Stimulated activated CD8-positive, alpha-beta memory T cell treated with anti-CD3 and anti-CD28 coated beads, Interleukin-12 subunit alpha, Interleukin-12 subunit beta, amount 100 ng/mL, for 1 hour (primary cell): ENCODE measurements at places on chromosomes 2 and 18.

DNA sequence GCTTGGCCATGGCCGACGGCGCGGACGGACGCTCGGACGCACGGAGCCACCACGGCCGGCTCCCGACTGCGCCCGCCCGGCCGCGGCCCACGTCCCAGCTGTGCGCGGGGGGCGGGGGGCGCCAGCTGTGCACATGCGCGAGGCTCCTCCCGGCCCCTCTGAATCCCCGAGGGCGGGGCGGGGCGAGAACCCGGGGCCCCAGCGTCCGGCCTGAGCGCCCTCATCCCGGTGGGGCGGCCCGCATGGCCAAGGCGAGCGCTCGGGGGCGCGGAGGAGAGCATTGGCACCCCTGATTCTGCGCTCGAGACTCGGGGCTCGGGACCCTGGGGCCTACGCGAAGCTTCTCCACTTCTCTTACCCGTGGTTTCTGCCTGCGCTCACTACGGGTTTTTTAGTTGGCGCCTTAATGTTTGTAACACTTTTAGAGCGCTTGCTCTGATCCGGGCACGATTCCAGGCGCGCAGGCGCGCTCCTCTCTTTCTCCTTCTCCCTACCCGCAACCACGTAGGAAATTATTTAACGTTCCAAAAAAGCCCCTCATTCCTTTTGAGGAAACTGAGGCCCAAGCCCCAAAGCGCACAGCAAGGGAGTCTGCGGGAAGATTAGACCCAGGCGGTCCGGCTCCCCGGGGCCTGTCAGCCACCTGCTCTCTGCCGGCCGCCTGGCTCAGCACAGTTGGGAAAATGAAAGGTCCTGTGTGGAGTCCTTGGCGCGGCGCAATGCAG is at the start of gene PXDN:
Gene PXDN (minus strand): TSS at position 70 of the 725 bp plus-strand sequence. CDS start 60 bp downstream, at position 10.
- no peak for DNase-seq

DNA sequence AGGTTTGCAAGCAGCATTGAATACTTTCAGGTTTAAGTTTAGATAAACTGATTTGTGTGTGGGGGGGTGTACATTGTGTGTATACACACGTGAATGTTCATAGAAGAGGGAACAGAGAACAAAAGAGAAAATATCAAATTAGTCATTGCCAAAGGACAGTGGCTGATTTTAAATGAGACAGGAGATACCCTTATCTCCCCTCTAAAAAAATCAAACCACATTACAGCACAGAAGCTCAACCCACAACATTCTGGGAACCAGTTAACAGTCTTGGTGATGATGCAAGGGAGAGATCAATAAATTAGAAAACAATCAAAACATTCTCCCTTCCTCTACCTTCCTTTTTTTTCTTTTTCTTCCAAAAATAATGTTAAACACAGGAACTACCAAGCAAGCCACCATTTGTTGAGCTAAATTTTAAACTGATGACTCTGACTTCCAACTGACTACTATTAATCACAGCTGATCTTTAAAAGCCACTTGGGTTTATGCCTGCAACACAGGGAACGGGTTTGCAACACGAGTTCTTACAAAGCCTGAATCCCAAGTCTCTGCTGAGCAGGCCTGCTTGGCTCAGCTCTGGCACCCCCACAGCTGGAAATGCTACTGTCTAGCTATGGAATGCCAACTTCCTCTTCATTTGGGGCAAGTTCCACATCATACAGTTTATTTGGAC is 119.2 kb upstream of the ACVR1C start:
- DNase-seq, result no peak

GRCh38 chr2:61158356-61158955 is 3.5 kb upstream of the C2orf74 start:
- DNase-seq, result no peak

DNA sequence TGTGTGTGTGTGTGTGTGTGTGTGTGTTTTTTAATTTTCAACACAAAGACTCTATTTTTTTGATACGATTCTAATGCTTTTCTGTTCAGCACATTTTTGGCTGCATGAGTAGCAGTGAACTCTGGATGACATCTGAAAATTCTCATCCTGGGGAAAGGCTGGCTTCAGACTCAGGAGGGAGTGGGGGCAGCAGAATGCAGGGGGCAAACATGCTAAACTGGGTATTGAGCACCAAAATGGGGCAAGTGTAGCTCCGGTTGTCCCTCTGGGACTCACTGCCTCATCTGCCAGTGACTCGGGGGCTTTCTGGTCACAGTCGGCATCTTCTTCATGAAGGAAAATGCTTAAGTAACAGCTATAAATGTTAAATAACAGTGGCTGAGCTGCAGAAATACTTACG is 116.8 kb upstream of the PID1 start:
- DNase-seq, result no peak

DNA sequence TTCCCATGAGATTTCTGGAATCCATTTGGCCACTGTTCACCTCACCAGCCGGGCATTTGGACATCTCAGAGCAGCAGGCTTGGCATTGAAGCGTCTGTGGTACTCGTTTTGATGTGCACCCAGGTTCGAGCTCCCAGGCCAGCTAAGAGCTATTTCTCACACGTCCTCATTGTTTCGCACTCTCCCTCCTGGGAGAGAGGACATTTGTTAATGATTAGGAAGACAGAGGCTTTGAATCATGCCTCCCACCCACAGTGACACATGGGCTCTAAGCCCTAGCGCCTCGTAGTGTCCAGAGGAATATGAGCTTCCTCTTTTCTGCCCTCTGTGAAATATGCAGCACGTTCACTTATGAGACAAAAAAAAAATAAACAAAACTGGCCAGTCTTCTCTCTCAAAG is 361.8 kb downstream of the RND3 start:
- no peak for DNase-seq

DNA sequence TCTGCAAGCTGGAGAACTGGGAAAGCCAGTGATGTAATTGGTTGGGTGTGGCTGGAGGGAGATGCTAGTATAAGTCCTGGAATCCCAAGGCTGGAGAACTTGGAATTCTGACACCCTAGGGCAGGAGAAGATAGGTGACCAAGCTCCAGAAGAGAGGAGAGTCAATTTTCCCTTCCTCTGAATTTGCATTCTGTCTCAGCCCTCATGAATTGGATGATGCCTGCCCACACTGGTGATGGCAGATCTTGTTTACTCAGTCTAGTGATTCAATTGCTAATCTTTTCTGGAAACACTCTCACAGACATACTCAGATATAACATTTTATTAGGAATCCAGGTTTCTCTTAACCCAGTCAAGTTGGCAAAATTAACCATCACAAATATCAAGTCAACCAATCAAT is 287.2 kb downstream of the RDH14 start:
- no peak for DNase-seq

DNA sequence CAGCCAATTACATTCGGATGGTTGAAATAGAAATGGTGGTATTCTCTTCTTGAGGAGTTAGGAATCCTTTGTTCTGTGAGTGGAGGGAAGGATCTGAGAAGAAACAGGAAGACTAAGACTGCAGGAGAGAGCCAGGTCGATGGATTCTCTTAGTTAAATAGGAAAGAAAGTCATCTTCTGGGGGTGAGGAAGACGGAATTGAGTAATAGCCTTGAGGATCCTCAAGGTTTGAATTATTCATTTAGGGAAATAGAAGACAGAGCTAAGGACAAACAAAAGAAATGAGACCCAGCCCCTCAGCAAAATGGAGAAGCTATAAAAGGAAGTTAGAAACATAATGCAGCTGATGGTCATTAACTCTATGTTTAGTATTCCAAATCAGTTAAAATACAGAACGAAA is 1.8 kb downstream of the LAPTM4A start:
- DNase-seq, result no peak

- DNase-seq, result no peak
These were observed 39.1 kb downstream of the CRACDL start for GRCh38 chr2:98896944-98897343.

DNA sequence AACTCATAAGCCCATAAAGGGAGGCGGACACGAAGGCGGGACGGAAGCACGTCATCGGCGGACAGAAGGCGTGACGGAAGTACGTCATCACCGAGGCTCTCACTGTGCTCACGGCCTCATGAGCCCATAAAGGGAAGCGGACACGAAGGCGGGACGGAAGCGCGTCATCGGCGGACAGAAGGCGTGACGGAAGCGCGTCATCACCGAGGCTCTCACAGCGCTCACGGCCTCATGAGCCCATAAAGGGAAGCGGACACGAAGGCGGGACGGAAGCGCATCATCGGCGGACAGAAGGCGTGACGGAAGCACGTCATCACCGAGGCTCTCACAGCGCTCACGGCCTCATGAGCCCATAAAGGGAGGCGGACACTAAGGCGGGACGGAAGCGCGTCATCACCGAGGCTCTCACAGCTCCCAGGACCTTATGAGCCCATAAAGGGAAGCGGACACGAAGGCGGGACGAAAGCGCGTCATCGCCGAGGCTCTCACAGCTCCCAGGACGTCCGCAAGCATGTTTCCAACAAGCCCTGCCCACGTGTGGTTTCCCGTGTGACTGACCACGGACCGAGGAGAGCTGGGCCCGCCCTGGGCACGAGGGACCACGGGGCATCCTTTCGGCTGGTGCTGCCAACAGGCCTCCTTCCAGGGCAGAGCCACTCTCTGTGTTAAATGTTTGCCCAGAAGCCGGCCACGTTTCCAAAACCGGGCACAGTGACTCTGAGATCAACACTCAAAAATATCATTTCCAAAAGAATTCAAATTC is 182.7 kb upstream of the SALL3 start:
- no peak for DNase-seq

DNA sequence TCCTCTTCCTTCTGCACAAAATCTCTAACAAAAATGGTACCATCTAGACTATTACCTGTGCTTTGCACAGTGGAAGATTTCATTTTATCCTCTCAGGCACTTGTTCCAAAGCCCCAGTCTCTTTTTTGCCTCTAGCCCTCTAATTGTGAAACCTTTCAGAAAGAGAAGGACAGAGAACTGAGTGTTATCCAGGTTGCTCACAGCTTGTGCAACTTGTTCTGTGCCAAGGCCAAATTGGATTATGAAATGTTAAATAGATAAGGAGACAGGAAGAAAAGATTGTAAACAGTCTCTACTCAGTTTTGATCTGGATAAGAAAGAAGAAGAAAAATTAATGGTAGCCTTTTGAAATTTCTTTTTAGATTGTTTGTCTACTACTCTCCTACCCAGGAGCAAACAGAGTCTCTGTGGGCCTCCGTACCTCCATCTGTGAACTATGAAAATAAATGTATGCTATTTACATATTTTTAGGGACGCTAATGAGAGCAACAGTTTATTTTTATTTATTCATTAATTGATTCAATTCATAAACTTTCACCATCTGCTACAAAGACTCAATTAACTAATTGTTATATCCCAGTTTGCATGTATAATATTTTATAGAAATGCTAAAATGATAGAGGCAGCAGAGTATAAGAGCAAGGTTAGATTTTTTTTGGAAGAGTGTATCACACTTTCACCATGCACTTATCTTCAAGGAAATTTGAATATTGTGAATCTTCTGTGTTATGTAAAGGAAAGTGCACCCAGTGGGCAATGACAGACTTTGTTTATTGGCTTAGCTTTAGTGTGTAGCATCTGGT is 339.0 kb upstream of the ETAA1 start:
- no peak for DNase-seq

GRCh38 chr2:20422402-20423271 is 24.2 kb upstream of the RHOB start:
- no peak for DNase-seq

- DNase-seq, result no peak
These were observed 2.4 kb upstream of the RNF144A start for GRCh38 chr2:6914828-6915227.

GRCh38 chr2:197378494-197379307 is 56.1 kb downstream of the SF3B1 start:
- peak; percentile 40 for DNase-seq

DNA sequence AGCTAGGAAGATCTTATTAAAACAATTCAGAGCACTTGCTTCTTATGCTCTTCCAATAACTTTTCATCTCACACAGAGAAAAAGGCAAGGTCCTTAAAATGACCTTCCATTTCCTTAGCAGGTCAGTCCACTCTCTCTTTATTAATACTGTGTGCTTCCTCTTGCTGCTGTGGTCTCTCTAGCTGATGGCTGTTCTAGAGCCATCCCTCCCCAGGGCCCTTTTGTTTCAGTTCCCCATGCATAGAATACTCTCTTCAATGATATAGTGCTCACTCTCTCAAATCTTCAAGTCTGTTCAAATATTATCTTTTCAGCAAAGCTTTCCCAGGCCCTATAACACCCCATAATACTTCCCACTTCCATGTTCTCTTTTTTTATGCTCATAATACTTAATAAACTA is 469.3 kb downstream of the METTL4 start:
- no peak for DNase-seq

- no peak for DNase-seq
These were observed 397.1 kb downstream of the TSN start for GRCh38 chr2:122152571-122152970.

GRCh38 chr2:195961873-195962272 is 106.8 kb downstream of the DNAH7 start:
- no peak for DNase-seq

DNA sequence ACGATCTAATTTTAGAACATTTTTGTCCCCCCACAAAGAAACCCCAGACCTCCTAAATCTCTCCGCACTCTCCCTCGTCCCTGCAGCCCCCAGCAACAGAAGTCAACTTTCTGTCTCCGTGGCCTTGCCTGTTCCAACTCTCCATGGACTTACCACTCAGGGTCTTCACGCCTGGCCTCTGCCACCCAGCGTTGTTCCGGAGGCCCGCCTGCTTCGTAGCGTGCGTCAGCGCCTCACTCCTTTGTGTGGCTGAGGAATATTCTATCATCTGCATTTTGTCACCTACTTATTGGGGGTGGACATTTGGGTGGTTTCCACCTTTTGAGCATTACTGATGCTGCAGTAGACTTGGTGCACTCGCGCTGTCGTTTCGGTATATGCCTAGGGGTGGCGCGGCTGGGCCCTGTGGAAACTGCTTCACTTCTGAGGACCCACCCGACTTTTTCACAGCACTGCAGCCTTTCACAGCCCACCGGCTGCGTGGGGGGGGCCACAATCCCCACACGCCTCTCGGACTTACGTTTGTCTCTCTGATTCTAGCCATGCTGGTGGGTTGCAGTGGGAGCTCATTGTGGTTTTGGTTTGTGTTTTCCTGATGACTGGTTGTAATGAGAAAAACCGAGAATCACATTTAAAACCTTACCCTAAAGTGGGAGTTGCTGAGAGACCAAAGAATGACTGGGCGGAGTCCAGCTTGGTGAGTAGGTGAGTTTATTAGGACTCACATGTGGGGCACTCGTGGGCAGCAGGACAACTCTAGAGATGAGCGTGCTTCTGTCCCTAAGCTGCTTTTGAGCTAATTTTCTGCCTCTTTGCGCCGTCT is 1.4 kb upstream of the HSBP1L1 start:
- no peak for DNase-seq

DNA sequence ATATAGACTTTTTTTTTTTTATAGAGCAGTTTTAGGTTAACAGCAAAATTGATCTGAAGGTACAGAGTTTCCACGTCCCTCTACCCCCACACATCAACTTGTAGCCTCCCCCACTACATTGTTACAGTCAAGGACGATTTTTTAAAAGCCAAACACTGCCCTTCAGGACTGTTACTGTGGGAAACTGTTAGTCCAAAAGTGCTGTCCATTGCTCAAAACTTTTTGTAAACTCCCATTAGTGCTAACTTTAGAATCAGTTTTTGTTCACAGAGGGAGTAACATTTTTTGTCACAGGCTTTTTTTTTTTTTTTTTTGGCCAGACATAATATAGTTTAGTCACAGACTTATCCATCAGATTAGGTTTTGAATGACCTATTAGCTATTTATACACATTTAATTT is 24.1 kb downstream of the ELP2 start:
- no peak for DNase-seq

GRCh38 chr2:182062329-182062972 is 76.8 kb downstream of the PPP1R1C start:
- DNase-seq, result no peak
